Stimulated activated CD8-positive, alpha-beta memory T cell treated with anti-CD3 and anti-CD28 coated beads, Interleukin-7, amount 100 ng/mL, for 1 hour (primary cell): ENCODE measurements at places on chromosomes 1 and 21.

DNA sequence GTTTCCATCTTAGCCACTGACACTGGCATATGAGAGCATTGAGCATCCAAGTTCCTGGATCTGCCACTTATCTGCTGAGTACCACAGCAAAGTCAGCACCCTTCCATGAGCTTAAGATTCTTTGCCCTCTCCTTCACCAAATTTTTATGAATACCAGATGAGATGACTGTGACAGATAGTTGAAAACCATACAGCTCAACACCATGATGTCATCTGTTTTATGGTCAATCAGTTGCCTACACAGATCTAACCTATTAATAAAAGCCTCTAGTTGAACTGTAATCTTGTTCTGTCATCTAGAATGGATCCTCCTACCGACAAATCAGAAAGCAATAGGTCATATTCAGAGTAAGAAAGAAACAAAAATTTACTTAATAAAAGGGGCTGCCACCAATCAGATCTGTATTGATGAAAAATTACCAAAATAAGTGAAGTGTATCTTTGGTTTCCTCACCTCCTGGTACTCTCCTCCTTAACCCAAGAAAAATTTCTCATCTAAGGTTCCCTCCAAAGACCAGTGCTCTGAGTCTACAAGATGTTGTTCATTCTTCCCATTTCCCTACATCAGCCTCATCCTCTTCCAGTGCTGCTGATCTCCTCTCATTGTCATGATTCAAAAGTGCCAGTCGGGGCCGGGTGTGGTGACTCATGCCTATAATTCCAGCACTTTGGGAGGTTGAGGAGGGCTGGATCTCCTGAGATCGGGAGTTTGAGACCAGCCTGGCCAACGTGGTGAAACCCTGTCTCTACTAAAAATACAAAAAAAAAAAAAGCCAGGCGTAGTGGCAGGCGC is 138.8 kb upstream of the CTTNBP2NL start:
- DNase-seq, result no peak

GRCh38 chr1:7100479-7100878 is 315.2 kb downstream of the CAMTA1 start:
- DNase-seq, result no peak

- no peak for DNase-seq
These were observed 33.3 kb upstream of the PPM1J start for GRCh38 chr1:112748396-112748795.

- no peak for DNase-seq
These were observed 3.6 kb downstream of the KCNE2 start for GRCh38 chr21:34367320-34367935.

DNA sequence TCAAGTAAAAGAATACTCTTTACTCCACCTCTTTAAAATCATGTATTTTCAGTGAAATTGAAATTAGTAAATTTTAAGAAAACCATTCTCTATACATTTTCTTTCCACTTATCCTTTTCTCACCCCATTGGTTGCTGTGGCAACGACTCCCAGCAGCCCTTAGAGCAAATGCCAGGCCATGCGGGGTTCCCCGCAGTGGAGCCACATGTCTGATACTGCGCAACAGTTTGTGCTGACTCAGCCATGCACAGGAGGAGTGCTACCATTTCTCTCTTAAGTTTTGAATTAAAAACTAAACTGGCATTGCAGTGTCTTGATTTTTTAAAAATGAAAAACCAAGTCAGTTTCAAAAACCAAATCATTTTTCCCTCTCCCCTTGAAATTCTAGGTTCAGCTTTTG is 214.1 kb upstream of the L1TD1 start:
- no peak for DNase-seq

DNA sequence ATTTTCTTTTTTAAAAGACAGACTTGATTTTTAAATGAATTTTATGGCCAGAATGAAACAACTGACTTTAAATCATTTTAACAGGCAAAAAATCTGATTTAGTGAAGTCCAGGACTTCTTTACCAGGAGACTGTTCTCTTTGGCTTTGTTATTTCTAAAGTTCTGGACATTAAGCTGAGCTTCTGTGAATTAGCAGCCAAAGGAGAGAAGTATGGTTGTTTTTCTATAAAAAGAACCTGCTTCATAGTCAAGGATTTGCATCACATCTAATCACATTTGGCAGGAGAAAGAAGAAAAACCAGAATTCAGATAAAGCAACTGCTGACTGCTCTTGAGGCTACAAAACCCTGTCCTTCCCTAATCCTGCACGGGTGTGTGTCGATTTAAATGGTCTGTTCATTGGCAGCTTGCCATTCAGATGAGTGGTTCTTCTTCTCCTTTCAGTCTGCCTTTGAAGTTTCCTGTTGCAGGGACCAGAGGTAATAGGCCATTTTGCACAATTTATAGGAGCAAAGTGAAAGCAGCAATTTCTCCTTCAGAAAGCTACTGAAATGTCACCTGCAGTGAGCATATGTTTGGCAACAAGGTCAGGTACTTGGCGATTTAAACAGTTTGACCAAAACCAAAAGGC is 215.4 kb downstream of the OLFM3 start:
- no peak for DNase-seq

DNA sequence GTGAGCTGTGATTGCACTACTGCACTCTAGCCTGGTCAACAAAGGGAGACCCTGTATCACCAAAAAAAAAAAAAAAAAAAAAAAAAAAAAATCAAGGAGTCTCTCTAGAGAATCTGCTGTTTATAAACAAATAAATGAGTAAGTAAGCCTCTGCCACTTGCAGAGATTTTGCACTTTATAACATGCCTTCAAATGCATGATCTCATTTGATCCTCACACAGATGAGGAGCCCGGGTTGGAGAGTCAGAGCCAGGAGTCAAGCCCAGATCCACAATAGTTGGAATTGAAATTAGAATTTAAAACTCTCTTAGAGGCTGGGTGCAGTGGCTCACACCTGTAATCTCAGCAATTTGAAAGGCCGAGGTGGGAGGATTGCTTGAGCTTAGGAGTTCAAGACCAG is 4.0 kb downstream of the PRELP start:
- DNase-seq, result no peak

DNA sequence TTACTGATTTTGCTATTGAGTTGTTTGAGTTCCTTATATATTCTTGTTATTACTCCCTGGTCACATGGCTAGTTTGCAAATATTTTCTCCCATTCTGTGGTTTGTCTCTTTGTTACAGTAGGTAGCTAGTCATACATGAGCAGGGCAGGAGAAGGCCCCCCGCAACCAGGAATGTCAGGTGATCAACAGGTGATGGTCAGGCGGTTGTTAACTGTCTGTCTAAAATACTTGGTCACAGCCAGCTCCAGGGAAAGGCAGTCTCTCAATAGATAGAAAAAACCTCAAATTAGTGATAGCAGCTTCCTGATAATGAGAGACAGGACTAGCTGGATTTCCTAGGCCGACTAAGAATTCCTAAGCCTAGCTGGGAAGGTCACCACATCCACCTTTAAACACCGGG is 217.9 kb downstream of the RHOU start:
- DNase-seq, result no peak

- DNase-seq, result no peak
These were observed 102.7 kb upstream of the GCLM start for GRCh38 chr1:94011709-94012595.

GRCh38 chr1:51488372-51489050 is 30.6 kb downstream of the EPS15 start:
- DNase-seq, result no peak

- no peak for DNase-seq
These were observed 6.7 kb upstream of the ELOA start for GRCh38 chr1:23736437-23737134.

GRCh38 chr1:13582713-13583443 is 754 bp upstream of the PDPN start:
- DNase-seq, result no peak

DNA sequence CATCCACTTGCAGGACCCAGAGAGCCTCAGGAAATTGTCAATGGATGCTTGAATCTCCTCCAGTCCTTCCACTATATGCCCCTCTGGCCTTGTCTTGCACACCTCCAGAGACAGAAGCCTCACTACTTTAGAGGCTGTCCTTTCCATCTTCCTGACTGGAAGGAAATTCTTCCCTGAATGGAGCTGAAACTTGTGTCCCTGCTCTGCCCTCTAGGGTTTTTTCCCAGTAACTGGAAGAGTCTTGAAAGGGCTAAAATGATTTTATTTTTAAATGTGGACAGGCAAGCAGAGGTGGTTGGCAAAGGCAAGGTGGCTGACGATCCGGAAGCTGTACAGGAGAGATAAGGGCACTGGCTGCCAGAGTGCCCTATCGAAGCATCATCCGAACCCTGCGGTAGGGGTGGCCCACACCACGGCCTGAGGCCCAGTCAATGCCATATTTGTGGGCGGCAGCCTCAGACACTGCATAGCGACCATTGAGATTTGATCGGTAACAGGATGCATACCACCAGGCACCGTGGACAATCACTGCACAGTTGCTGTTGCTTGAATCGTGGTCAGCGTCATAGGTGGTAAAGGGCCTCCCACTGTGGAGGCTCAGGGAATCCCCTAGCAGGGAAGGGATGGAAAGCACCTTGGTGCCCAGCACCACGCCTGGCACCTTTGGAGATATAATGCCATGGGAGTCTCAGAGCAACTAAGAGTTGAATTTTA is 2.3 kb upstream of the MAP3K6 start:
- DNase-seq, result no peak

GRCh38 chr1:12610305-12610935 is 7.6 kb downstream of the DHRS3 start:
- DNase-seq, result no peak

- peak; percentile 81 for DNase-seq
These were observed at the start of gene ZBTB37 for GRCh38 chr1:173868266-173869020. TSS of gene ZBTB37 (plus strand) at chr1:173868380. CDS start at chr1:173870226, 1,846 bp downstream.

DNA sequence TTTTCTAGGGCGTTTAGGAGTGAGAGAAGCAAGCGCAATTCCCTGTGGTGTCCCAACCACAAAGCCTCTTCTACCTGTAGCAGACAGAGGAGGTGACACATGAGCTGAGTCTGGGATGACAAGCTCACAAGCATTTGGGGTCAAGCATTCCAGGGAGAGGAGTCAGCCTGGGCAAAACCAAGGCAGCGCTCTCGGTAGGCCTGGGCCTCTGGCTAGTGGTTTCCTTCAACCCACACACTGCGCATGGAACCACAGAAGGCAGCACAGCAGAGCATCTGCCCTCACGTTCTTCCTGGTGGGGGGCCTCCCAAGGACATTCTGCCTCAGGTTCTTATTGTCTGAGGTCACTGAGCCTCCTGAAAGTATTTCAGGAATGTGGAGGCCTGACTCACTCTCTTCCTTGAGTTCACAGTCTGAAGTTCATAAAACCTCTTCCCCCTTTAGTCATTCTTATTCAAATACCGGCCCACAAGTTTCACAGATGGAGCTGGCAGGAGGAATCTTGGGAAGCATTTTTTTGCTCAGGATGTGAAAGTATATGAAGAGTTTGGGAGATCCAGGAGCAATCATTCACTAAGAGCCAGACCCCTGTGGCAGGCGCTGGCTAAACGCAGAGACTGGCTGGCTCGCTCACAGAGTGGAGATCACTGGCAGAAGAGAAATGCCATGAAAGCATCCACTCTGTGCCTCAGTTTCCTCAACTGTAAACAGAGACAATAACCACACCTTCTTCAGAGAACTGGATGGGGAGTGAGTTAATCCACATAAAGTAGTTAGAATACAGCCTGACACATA is 26.8 kb downstream of the CCN1 start:
- no peak for DNase-seq

- DNase-seq, result no peak
These were observed 145.1 kb downstream of the TM2D1 start for GRCh38 chr1:61579802-61580201.

GRCh38 chr1:65423884-65424572 is 3.6 kb downstream of the LEPR start:
- no peak for DNase-seq

DNA sequence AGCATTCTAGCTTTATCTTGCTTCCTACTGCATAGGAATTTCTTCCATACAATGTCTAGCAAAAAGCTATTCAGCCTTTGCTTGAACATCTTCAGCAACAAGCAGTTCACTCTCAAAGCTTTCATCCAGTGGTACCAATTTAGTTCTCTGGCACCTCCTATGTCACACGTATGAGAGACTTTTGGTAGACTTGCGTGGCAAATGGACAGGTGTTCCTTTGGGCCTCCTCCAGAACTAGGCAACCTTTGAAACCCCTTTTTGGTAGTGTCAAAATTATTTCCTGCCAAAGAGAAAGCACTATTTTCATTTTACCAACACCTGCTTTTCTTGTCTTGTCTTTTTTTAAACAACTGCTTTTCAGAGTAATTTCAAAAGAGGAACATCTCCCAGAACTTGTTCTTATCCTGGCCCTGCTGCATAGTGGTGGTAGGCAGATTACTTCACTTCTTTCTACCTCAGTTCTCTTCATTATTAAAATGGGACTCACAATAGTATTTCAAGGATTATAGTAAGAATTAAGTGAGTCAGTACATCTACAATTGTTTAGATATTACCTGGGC is 122.4 kb downstream of the MAST2 start:
- no peak for DNase-seq

- no peak for DNase-seq
These were observed 167.2 kb downstream of the FMN2 start for GRCh38 chr1:240258910-240259309.

DNA sequence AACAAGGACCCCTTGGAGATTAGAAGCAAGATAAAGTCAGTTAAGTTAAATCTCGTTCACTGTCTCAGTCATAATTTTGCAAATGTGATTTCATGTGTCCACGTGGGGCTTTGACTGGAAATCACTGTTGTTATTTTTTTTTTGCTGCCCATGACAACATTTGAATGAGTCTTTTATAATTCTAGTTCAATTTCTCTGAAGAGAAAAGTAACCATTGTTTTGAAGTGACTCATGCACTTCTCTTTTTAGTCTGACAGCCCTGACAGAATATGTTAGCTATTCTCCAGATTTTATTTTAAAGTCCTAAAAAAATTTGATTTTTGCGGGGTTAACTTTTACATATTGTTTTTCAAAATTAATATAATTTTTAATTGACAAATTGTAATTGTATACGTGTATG is 30.7 kb upstream of the NLRP3 start:
- DNase-seq, result no peak

DNA sequence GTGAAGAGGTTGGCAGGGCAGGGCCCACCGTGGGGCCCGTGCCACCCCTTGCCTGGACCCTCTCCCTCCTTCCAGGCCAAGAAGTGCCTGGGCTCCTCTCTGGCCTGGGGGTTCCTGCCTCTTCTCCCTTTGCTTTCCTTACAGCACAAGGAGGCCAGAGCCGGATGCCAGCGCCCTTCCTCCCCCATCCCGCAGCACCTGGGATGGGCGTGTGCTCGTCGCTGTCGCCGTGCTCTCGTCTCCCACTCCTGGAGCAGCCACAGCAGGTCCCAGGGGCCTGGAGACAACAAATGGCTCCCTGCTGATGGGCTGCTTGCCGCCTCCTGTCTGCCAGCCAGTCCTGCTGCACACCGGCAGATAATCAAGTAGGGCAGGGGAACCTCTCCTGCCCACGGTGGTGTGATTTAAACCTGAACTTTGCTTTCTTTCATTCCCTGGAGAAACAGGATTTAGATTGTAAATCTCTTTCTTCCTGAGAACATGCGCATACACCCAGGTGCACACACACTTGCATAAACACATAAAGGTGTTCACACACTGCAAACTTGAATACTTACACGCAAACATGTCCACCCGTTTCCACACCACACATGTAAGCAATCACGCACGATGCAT is 50.8 kb upstream of the POU3F1 start:
- DNase-seq, result no peak
